ENCODE measurements at places on chromosomes 3 and 15. TPM values are rescaled to one million over a fixed set of nuclear protein-coding genes. Genes with fewer than 3 reads are reported as not detected.

GRCh38 chr3:62771331-62772072, 103.7 kb downstream of the CADPS start:
- DNase-seq = no peak
- H3K36me3 ChIP-seq = no peaks in the 10 kb centered on the region
- H3K27me3 ChIP-seq = no peaks in the 10 kb centered on the region
- H3K27ac ChIP-seq = no peak overlapping the region
- H3K4me1 ChIP-seq = no peaks in the 10 kb centered on the region

GRCh38 chr3:16375891-16376290, 110.9 kb downstream of the OXNAD1 start:
- no peaks in the 10 kb centered on the region for H3K27me3 ChIP-seq
- no peak overlapping the region for H3K27ac ChIP-seq
- peaks cover 17% of the 10 kb centered on the region for H3K4me1 ChIP-seq
- H3K36me3 ChIP-seq = no peaks in the 10 kb centered on the region

DNA sequence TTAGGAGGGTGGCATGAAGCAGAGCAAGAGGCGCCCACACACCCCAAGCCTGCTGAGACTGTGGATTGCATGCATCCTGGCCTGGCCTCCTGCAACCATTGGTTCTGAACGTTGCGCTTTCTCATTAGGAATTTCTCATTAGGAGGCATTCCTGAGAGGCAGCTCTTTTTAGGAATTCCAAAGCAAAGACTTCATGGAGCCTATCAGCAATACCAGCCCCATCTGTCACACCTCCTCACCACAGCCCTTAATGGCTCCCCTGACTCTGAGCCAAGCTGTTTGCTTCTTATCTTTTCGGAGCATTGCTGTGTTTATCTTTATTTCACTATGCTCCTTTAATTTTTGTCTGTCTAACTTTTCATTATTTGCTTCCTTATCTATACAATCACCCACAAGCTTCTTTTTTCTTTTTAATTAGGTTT, 226.9 kb downstream of the CACNA2D3 start:
- no peaks in the 10 kb centered on the region for H3K36me3 ChIP-seq
- H3K27me3 ChIP-seq = no peaks in the 10 kb centered on the region
- DNase-seq = no peak
- no peak overlapping the region for H3K4me3 ChIP-seq
- H3K4me1 ChIP-seq = peaks cover 13% of the 10 kb centered on the region

- peaks cover 72% of the 10 kb centered on the region for H3K36me3 ChIP-seq
- H3K27me3 ChIP-seq = no peaks in the 10 kb centered on the region
- no peak for DNase-seq
- H3K4me3 ChIP-seq = no peak overlapping the region
- peaks cover 7% of the 10 kb centered on the region for H3K4me1 ChIP-seq
Measured at GRCh38 chr3:52403955-52404354, 40.9 kb downstream of the SEMA3G start.

DNA sequence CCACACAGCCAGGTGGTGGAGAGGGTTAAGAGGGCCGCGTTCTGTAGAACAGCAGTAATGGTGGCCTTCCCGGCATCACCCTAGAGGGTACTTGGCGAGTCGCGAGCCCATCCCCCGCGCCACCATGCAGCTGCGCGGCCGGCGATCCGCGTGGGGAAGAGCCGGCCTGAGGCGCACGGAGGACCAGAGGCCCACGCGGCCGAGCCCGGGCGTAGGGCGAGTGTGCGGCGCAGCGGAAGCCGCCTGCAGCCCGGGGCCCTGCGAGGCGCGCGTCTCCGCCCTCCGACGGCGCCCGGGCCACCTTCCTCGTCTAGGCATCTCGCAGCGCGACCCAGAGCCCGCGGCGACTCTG, 423 bp downstream of the TKT start:
- peak overlapping the region; percentile 79 for H3K4me3 ChIP-seq
- peak overlapping the region; percentile 85 for H3K27ac ChIP-seq
- no peak for DNase-seq
- no peaks in the 10 kb centered on the region for H3K27me3 ChIP-seq
- peaks cover 42% of the 10 kb centered on the region for H3K4me1 ChIP-seq

- H3K4me1 ChIP-seq = peaks cover 4% of the 10 kb centered on the region
- H3K27me3 ChIP-seq = no peaks in the 10 kb centered on the region
- no peak overlapping the region for H3K4me3 ChIP-seq
- no peak overlapping the region for H3K27ac ChIP-seq
Measured at GRCh38 chr15:59160880-59161593, 45.6 kb upstream of the LDHAL6B start.

GRCh38 chr3:169241991-169242707, 421.4 kb downstream of the MECOM start:
- H3K4me3 ChIP-seq = peak overlapping the region; percentile 69
- peaks cover 49% of the 10 kb centered on the region for H3K4me1 ChIP-seq
- no peak for DNase-seq
- H3K36me3 ChIP-seq = no peaks in the 10 kb centered on the region
- H3K27me3 ChIP-seq = no peaks in the 10 kb centered on the region
- H3K27ac ChIP-seq = peak overlapping the region; percentile 81

- DNase-seq = no peak
- no peak overlapping the region for H3K27ac ChIP-seq
- no peaks in the 10 kb centered on the region for H3K27me3 ChIP-seq
- H3K4me1 ChIP-seq = no peaks in the 10 kb centered on the region
- H3K36me3 ChIP-seq = no peaks in the 10 kb centered on the region
Measured at GRCh38 chr3:23623844-23624243, 181.9 kb upstream of the UBE2E1 start.

- no peak for DNase-seq
- H3K27ac ChIP-seq = peak overlapping the region; percentile 39
- no peaks in the 10 kb centered on the region for H3K27me3 ChIP-seq
- H3K4me3 ChIP-seq = no peak overlapping the region
Measured at GRCh38 chr3:17300441-17300840, 415.7 kb downstream of the PLCL2 start.

DNA sequence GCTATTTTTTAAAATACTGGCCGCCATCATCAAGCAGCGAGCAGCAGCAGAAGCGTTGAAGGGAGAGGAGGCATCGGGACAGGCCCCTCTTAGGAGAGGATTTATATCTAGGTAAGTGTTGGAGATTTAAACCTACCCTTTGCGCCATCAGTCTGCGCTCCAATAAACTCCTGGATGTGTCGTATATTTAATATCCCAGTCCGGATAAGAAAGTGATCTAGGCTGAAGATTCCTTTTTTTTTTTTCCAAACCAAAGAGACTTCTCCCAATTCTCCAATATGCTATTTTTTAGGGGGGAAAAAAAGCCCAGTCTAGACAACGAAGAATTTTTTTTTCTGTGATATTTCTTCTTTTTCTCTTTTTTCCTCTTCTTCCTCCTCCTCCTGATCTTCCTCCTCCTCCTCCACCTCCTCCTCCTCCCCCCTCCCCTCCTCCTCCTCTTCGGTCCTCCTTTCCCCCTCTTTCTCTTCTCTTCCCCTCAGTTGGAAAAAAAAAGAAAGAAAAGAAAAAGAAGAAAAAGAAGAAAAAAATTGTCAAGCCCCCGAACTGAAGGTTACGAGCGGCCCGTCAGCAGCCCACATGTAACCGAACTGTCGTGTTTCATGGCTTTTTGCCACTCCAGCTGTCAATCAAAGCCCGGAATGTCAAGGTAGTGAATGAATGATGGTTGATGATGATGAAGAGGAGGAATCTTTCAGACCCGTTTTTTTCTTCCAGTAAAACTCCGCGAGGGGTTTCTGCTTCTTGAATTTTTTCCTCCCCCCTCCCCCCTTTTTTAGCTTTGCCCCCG, 835 bp downstream of the MEIS2 start:
- peak overlapping the region; percentile 97 for H3K27ac ChIP-seq
- no peak for DNase-seq
- no peaks in the 10 kb centered on the region for H3K36me3 ChIP-seq
- H3K27me3 ChIP-seq = no peaks in the 10 kb centered on the region
- H3K4me3 ChIP-seq = peak overlapping the region; percentile 89

GRCh38 chr3:4496087-4496452, 2.9 kb downstream of the ITPR1 start:
- no peak for DNase-seq
- H3K27ac ChIP-seq = peak overlapping the region; percentile 90
- peaks cover 13% of the 10 kb centered on the region for H3K4me1 ChIP-seq
- no peaks in the 10 kb centered on the region for H3K36me3 ChIP-seq

GRCh38 chr3:53696401-53697172, 149.6 kb downstream of the CHDH start:
- H3K36me3 ChIP-seq = no peaks in the 10 kb centered on the region
- H3K27ac ChIP-seq = no peak overlapping the region
- no peaks in the 10 kb centered on the region for H3K4me1 ChIP-seq
- no peak for DNase-seq
- no peaks in the 10 kb centered on the region for H3K27me3 ChIP-seq

DNA sequence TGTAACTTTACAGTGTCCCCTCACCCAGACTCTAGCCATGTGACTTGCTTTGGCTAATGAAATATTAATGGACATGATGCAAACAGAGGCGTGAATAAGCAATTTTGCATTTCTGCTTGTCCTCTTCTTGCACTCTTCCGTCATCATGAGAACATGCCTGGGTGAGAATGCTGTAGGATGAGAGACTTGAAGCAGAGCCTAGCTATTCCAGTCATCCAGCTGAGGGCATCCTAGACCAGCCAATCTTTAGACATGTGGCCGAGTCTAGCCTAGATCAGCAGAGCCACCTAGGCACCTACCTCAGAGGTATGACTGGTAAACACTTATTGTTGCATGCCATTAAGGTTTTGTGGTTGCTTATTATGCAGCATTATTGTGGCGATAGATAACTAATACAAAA, 450.5 kb upstream of the AZI2 start:
- H3K4me1 ChIP-seq = no peaks in the 10 kb centered on the region
- no peaks in the 10 kb centered on the region for H3K27me3 ChIP-seq
- H3K27ac ChIP-seq = no peak overlapping the region
- no peak overlapping the region for H3K4me3 ChIP-seq
- no peak for DNase-seq

GRCh38 chr3:16589867-16590624, 15.2 kb downstream of the DAZL start:
- no peaks in the 10 kb centered on the region for H3K27me3 ChIP-seq
- no peaks in the 10 kb centered on the region for H3K36me3 ChIP-seq
- no peaks in the 10 kb centered on the region for H3K4me1 ChIP-seq
- no peak overlapping the region for H3K4me3 ChIP-seq
- no peak overlapping the region for H3K27ac ChIP-seq
- no peak for DNase-seq

DNA sequence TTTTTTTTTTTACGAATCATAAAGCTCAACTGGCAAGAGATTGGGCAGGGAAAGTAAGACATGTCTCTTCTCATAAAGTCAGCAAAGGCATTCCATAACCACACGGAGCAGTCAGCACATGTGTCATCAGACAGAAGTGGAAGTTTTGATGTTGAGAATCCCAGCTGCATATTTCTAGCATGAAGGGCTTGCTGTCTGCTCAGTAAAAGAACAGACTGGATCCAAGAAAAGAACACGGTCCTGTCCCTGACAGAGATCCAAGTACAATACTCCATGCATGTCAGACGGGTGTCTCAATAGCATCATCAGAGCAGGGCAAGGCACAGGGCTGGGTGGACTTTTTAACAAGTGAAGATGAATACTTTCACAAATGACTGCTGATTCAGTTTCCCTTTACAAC, 38.2 kb downstream of the ABI3BP start:
- no peak overlapping the region for H3K27ac ChIP-seq
- H3K4me1 ChIP-seq = peaks cover 16% of the 10 kb centered on the region
- peak; percentile 5 for DNase-seq
- H3K27me3 ChIP-seq = no peaks in the 10 kb centered on the region
- no peaks in the 10 kb centered on the region for H3K36me3 ChIP-seq
- peak overlapping the region; percentile 25 for H3K4me3 ChIP-seq

DNA sequence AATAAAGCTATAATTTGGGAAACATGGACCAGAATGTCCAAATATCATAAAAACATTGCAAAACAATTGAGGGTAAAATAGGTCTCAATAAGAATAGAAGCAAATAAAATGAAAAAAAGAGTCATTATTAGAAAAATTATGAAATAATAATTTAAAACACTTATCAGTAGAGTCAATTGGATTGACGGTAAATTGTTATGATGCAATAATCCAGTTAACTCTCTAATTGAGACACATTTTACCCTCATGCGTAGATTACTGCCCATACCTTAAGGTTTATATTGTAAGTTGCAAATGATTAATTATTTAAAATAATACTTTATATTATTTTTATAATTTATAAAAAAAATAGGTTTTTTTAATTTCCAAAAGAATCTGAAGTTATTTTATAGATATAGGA, 73.4 kb upstream of the POU1F1 start:
- H3K27me3 ChIP-seq = no peaks in the 10 kb centered on the region
- H3K27ac ChIP-seq = no peak overlapping the region
- H3K4me1 ChIP-seq = no peaks in the 10 kb centered on the region
- H3K36me3 ChIP-seq = no peaks in the 10 kb centered on the region
- no peak for DNase-seq
- H3K4me3 ChIP-seq = no peak overlapping the region

DNA sequence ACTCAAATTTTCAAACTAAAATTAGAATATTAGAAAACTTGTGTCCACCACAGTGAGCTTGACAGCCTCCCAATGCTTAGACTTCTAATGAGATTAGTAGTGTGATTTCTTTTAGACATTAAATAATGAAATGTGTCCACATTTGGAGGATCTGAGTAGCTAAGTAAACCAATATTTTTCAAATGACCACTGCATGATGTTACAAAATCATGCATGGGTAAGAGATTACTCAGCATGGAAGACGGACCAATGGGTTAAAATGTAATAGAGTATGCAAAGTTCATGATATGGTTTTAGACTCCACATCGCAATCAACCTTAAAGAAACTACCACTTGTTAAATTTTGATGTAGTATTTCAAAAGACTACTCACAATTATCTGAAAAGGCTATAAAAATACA, 130.6 kb downstream of the IMPG2 start:
- no peaks in the 10 kb centered on the region for H3K27me3 ChIP-seq
- no peak overlapping the region for H3K27ac ChIP-seq
- no peaks in the 10 kb centered on the region for H3K4me1 ChIP-seq
- H3K36me3 ChIP-seq = no peaks in the 10 kb centered on the region
- no peak overlapping the region for H3K4me3 ChIP-seq
- DNase-seq = no peak

DNA sequence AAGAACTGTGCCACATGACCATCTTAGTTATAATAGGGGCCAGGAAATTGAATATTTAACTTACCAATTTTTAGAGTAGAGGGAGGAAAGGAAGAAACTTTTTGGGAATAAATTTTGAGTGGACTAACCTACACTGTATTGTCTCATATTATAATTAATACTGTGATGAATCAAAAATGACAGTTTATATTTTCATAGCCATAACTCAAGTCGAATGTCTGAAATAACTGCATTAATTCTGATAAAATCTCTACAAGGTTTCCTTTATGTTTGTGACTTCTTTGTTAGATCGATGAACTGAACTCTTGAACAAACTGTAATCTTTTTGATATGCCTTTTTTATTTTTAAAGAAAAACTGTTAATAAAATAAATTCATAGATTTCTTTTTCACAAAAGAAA, 132.8 kb upstream of the DPH6 start:
- H3K36me3 ChIP-seq = no peaks in the 10 kb centered on the region
- no peak overlapping the region for H3K4me3 ChIP-seq
- no peak for DNase-seq
- no peaks in the 10 kb centered on the region for H3K27me3 ChIP-seq

SLC9C1 gene
- not detected for total RNA-seq

CPN2 gene
- not detected for total RNA-seq

DGKG gene
- 16.7 TPM for total RNA-seq

HYAL1 gene
- 6.1 TPM for total RNA-seq

RNF168 gene
- total RNA-seq = 30.8 TPM

DPPA2 gene
- not detected for total RNA-seq

Data from thoracic aorta (tissue), 2 donors.